HT1080 (cell line): ENCODE measurements at places on chromosomes 1 and 21. TPM values are rescaled to one million over a fixed set of nuclear protein-coding genes. Genes with fewer than 3 reads are reported as not detected.

CFHR2 gene
- not detected in 2 replicates for total RNA-seq

SRSF4 gene
- total RNA-seq = 30.8 and 60.9 TPM in 2 replicates

LRRC71 gene
- not detected in 2 replicates for total RNA-seq

KCTD3 gene
- 23.2 and 26.9 TPM in 2 replicates for total RNA-seq

MCOLN3 gene
- 3.7 and 4.1 TPM in 2 replicates for total RNA-seq

NBPF4 gene
- total RNA-seq = not detected in 2 replicates

LCE6A gene
- total RNA-seq = not detected in 2 replicates

B3GALT5 gene
- total RNA-seq = 2.2 and 3.5 TPM in 2 replicates

OR14K1 gene
- total RNA-seq = not detected in 2 replicates

SLC45A1 gene
- total RNA-seq = not detected in 2 replicates

CA6 gene
- total RNA-seq = not detected in 2 replicates

GPR25 gene
- not detected in 2 replicates for total RNA-seq
